ENCODE measurements at places on chromosomes 4 and X.

- no peak for DNase-seq
Measured at GRCh38 chr4:101294597-101294996, 52.7 kb downstream of the PPP3CA start.

- DNase-seq, result no peak
Measured at GRCh38 chr4:77021614-77022089, 54.1 kb downstream of the CCNI start.

DNA sequence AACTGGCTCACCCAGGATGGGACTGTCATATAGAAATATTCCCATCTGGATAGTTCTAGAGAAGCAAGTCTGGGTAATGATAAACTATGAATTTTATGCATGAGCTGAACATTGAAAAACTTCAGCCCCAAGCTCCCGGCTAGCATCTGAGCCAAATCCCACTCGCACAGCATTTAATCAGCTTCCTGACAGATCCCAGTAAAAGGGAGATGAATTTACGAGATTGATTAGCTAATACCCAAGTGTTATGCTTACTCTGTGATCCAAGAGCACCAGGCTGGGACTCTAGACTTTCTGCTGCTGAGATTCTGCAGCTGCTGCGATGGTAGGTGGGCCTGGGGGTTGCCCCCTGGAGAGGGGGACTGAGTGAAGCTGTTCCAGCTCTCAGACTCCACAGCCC, 28.0 kb downstream of the FRMPD3 start:
- no peak for DNase-seq

GRCh38 chrX:39734174-39734776, 363.5 kb downstream of the BCOR start:
- no peak for DNase-seq

GRCh38 chr4:85807247-85807950, 332.4 kb downstream of the ARHGAP24 start:
- DNase-seq, result peak; percentile 88

DNA sequence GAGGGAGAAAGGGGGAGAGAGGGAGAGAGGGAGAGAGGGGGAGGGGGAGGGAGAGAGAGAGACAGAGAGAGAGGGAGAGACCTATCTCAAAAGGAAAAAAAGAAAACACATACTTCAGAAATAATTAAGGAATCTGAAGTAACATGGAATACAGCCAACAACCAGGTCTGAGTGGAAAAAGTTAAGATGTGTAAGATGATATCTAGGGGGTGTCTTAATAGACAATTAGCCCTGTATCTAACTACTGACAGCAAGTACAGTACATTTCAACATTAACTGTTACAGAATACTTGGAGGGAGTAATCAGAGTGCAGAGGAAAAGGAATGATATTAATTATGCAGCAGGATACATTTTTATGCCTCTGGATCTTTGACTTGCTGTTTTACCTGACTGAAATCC, 22.4 kb downstream of the NUP54 start:
- DNase-seq, result no peak

Data from ascending aorta (tissue), 2 donors.